ENCODE measurements at places on chromosomes 1 and 21.

DNA sequence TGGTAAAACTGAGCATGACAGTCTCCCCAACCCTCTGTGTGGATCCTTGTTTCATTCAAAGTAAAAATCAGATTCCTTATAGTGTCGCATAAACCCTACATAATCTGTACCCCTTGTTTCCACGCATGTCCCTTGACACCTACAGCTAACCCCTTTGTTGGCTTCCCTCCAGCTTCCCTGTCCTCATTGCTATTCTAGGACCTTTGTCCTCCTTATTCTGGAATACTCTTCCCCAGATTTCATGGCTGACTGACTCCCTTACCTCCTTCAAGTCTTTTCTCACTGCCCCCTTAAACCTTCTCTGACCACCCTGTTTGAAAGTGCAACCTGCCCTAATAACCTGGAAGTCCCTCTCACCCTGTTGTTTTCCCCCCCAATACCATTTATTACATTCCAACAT, 4.0 kb downstream of the RNF11 start:
- no peak for DNase-seq

DNA sequence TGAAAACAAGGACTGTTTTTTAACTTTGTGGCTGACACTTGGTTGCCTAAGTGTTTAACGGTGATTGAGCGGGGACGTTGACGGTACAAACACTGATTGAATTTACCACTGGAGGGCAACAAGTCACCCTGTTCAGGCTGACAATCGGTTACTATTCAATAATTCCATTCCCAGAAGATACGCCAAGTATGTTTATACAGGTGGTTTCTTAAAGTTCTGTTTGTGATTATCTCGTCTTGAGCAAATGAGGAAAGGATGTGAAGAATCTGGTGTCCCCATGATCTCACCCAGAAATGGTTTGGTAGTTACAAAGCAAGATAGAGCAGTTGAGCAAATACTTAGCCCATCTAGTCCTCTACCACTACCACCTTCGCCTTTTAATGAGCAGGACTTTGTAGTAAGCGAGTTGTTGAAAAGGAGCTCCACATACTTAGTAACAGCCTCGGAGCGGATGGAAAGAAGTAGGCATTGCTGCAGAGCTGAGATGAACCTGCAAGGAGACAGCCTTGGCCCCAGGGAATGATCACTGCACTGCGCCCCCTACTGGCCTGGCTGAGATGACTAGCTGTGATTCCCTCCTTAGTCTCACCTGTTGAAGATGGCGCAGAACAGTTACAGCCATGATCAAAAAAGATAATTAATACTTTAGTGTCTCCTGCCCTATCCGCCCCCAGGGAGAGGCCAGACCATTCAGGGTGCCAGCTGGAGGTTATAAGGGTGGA, 36.3 kb downstream of the IFNAR1 start:
- peak; percentile 87 for DNase-seq

DNA sequence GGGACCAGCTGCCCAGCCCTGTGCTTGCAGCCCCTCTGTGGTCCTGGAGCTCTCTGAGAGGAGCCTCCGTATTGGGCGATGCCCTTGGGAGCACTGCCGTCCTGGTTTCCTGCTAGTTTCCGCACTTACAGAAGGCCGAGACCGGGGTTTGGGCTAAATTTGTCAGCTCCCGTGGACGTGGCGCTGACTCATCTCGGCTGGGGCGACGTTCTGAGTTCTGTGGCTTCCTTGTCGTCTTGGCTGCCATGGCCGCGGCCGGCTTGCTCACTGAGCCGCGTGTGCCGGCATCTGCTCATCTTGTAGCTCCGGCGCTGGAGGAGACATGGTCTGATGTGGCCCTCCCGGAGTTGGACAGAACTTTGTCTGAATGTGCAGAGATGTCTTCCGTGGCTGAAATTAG, 64.9 kb downstream of the PCNT start:
- DNase-seq, result no peak

GRCh38 chr1:203331224-203331623, 19.7 kb downstream of the FMOD start:
- DNase-seq, result no peak

- DNase-seq, result peak; percentile 68
These were observed 5.5 kb downstream of the EFNA3 start for GRCh38 chr1:155083865-155084721.

GRCh38 chr1:31586376-31587327, 10.3 kb downstream of the TINAGL1 start:
- DNase-seq, result no peak

GRCh38 chr1:66618390-66618789, 84.4 kb downstream of the SGIP1 start:
- DNase-seq, result no peak

GRCh38 chr1:169745015-169745861, 11.4 kb upstream of the SELE start:
- no peak for DNase-seq

DNA sequence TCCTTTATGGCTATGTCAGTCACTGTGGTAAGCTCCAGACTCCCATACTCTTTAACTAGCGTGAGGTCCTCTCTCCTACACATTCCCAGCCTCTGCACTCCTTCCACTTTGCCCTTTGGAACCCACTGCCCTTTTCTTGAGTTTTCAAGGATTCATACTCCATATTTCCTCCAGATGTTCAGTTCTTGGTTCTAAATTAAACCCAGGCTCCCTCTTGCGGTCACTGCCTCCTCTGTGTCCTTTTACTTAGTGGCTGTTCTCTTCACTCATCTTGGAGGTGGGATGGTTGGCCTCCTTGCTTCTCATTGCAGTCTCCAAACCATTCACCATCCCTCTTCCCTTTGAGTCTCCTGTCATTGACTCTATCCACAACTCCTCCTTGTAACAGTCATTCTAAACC, 208.1 kb downstream of the TGFB2 start:
- DNase-seq, result no peak

- DNase-seq, result no peak
These were observed 12.8 kb downstream of the PRDM15 start for GRCh38 chr21:41866274-41866809.

Data from MM.1S (cell line).